ENCODE measurements at places on chromosomes 2 and 18.

GRCh38 chr2:63001576-63001975 is 49.1 kb upstream of the OTX1 start:
- DNase-seq, result no peak

DNA sequence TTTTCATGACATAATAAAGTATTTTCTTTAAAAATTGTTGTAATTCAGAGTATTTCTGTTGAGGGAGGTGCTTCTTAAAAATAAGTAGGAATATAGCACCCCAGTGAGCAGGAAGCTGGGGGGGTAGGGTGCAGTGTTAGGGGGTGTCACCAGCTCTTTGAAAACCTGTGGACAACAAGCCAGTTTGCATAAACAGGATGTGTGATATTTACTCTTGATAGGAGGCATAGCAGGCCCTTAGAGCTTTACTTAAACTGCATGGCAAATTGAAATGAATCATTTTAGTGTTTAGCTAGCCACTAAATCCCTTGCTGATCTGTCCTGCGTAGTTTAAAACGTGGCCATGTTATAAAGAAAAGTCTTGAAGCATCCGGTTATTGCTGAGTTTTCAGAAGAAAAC is 8.4 kb downstream of the TGIF1 start:
- no peak for DNase-seq

GRCh38 chr18:35477497-35477896 is 20.3 kb downstream of the INO80C start:
- DNase-seq, result no peak

DNA sequence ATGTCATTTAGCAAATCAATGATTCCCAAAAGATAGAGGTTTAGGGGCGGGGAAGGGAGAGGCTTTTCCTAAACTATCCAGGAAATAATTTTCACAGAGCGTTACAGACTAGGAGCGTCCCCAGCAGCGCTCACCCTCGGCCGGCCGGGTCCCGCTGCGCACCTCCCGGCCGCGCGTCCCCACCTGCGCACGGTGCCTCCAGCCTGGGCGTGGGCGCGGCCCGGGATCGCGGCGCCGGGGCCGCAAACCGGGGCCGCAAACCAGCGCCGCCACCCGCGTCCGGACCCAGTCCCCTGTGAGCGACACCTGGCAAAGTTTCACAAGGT is 684 bp upstream of the ZCCHC2 start:
- no peak for DNase-seq

GRCh38 chr2:19224011-19224410 is 134.4 kb downstream of the OSR1 start:
- no peak for DNase-seq

GRCh38 chr2:239839306-239839705 is 185.8 kb downstream of the NDUFA10 start:
- DNase-seq, result no peak

DNA sequence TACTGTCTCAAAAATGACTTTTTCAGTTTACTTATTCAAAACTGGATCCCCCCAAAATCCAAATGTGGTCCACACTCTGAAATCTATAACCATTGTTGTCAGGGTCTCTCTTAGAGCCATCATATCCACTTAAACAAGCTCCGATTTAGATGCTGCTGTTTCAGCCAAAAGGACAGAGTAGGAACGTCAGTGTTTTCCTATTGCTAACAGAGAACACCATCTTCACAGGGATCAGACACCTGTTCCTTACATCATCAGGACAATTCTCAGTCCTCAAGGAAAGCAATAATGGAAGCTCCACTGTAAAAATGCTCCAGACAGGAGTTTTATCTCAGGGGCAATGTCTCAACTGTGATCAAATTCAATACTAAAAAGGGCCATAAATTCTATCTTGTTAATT is 155.4 kb downstream of the STK39 start:
- no peak for DNase-seq

GRCh38 chr2:127278959-127279358 is 15.0 kb downstream of the ERCC3 start:
- no peak for DNase-seq

DNA sequence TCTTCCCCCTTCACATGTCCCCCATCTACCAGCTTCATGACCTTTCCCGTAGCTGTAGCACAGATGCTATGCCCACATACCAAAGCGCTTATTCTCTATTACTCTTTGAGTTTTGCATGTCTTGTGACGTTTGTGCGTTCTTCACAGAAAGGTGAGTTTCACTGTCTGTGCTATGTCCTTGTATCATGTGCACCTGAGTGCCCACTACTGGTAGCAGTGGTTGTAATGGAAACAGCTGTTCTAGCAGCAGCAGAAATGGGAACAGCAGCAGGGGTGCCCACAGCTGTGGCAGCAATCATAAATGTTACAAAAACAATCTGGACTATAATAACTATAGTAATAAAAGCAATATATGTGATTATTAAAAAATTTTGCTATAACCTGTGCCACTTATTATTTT is 127.1 kb downstream of the STK39 start:
- DNase-seq, result no peak

GRCh38 chr2:20040489-20041172 is 10.8 kb downstream of the LAPTM4A start:
- no peak for DNase-seq

- no peak for DNase-seq
Observed at GRCh38 chr2:132441051-132441450, 24.4 kb downstream of the GPR39 start.

GRCh38 chr18:40066368-40066767 is 1888.7 kb upstream of the PIK3C3 start:
- no peak for DNase-seq

- DNase-seq, result no peak
Observed at GRCh38 chr2:67050622-67051021, 346.5 kb upstream of the ETAA1 start.

- no peak for DNase-seq
Observed at GRCh38 chr2:71880846-71881610, 266.6 kb downstream of the CYP26B1 start.

GRCh38 chr2:150917961-150918713 is 343.5 kb downstream of the RBM43 start:
- DNase-seq, result no peak

DNA sequence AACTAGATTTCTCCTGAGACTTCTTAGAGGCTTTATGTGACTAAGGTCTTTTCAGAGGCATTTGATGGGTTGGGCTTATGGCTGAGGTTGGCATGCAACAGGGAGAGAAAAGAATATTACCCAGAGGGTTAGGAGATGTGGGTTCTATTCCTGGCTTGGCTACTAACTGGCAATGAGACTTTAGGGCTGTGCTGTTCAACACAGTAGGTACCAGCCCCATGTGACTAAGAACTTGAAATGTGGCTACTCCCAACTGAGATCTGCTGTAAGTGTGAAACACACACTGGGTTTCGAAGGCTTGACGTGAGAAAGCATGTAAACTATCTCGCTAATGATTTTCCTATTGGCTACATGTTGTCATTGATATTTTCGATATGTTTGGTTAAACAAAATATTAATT is 324.9 kb upstream of the SLC14A2 start:
- DNase-seq, result no peak

- no peak for DNase-seq
Observed at GRCh38 chr2:67613227-67613626, 216.1 kb downstream of the ETAA1 start.

DNA sequence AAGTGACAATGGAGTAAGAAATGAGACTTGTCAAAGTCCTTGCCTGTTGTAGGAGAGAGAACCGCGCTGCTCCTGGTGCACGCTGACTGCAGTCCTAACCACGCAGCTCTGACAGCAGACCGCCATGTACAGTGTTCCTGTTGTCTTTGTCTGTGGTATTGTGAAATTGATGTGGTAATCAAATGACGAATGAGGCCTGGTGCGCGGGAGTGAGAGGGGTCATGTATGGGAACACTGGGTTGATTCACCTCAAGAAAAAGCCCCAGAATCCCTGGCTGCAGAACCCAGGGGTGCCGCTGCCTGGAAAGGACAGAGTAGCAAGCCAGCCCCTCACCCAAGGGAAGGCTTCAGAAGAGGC is 64.0 kb downstream of the INPP4A start:
- DNase-seq, result no peak

GRCh38 chr2:88452980-88453582 is 588 bp upstream of the FOXI3 start:
- no peak for DNase-seq

DNA sequence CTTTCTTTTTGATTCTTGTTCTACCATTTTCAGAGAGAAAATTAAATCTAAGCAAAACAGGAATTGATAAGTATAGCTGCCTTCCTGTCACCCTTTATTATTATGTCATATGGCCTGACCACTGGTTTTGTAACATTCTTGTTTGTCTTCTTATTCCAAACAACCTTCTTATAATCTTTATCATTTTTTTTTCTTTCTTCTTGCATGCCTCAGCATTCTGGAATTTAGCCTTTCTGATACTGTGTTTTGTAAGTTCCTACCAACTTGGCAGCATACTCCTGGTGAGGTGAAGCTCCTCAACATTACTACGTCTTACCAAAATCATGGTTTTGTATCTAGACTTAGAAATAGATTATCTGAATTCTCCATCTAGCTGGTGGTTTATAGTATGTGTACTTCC is 199.2 kb downstream of the CAMKMT start:
- DNase-seq, result no peak

- DNase-seq, result no peak
Observed at GRCh38 chr2:23065210-23065609, 319.8 kb upstream of the KLHL29 start.

GRCh38 chr2:43033466-43034241 is 192.8 kb downstream of the ZFP36L2 start:
- no peak for DNase-seq

DNA sequence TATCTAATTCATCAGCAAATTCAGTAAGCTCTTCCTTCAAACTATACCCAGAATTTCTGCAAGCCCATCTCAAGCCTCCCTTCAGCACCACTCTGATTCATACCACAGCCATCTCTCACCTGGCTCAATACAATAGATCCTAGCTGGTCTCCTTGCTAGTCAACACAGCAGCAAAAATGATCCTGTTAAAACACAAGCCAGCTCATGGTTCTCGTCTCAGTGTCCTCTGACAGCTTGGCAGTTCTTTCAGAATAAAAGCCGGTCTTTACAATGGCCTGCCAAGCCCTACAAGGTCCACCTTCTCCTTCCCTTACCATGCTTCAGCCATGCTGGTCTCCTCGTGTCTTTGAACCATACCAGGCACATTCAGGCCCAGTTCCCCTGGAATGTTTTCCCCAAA is 296.9 kb upstream of the RND3 start:
- no peak for DNase-seq

DNA sequence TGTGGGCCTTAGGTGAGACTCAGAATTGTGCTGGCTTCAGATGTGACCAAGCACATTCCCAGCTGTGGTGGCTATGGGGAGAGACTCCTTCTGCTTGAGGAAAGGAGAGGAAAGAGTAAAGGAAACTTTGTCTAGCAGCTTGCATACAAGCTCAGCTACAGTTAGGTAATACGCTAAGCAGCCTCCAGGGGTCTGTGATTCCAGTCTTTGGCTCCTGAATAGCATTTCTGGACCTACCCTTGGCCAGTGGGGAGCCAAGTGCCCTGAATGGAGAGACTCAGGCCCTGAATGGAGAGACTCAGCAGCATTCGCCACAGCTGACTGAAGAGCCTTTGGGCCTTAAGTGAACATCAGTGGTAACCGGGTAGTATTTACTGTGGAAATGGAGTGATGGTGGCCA is 227.4 kb upstream of the CDH7 start:
- no peak for DNase-seq

DNA sequence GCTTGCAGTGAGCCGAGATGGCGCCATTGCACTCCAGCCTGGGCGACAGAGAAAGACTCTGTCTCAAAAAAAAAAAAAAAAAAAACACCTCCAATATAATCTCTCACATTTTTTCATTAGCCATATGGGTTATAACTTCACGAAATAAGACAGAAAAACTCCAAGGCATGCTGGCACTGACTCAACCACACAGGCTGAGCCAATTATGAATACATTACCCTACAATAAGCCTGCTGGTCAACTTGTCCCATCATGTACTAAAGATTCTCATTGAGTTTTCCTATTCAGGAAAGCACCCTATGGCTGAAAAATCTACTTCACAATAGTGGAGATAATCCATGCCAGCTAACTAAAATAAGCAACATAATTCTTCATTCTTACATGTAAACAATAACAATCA is 12.8 kb upstream of the MAP3K20 start:
- DNase-seq, result no peak

DNA sequence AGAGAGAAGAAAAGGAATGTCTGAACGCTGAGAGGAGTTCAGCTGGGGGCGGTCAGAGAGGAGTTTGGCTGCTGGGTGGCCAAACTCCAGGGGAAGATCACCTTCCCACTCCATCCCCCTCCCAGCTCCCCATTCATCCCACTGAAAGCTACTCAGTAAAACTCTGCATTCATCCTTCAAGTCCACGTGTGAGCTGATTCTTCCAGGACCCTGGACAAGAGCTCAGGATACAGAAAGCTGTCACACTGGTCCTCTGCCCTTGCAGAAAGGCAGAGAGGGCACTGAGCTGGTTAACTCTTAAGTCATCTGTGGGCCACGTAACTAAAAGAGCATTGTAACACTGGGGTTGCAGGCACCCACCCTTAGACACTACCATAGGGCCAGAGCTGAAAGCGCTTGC is 132.1 kb upstream of the ARL4C start:
- DNase-seq, result no peak

DNA sequence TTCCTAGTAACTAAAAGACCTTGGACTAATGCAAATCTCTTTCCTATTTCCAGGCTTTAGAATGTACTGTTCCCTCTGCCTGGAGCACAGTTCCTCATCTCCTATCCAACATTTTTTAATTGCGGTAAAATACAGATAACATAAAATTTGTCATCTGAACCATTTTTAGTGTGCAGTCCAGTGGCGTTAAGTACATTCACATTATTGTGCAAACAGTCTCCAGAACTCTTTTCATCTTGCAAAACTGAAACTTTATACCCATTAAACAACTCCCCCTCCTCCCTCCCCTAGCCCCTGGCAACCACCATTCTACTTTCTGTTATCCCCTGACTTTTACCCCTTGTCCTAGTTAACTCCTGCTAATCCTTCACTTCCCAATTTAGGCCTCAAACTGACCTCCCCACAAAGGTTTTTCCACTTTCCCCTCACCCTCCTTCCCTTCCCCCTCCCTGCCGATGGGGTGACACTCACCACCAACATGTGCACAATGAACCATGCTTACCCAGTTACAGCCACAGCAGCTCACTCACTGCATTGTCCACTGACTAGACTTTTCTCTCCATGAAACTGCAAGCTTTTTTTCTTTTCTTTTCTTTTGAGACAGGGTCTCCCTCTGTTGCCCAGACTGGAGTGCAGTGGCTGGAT is 54.8 kb downstream of the KIAA2012 start:
- no peak for DNase-seq

Data from naive thymus-derived CD4-positive, alpha-beta T cell (primary cell).